ENCODE measurements at places on chromosomes 7 and 10.

GRCh38 chr7:136114966-136115762 lies 138.0 kb upstream of the MTPN start:
- H3K4me1 ChIP-seq, result no peaks in the 10 kb centered on the region
- H3K36me3 ChIP-seq, result no peaks in the 10 kb centered on the region
- H3K4me3 ChIP-seq, result no peak overlapping the region
- DNase-seq, result no peak

GRCh38 chr7:51141451-51142003 lies 175.1 kb downstream of the COBL start:
- no peak overlapping the region for H3K4me3 ChIP-seq
- H3K27me3 ChIP-seq, result no peaks in the 10 kb centered on the region
- H3K27ac ChIP-seq, result no peak overlapping the region
- no peaks in the 10 kb centered on the region for H3K36me3 ChIP-seq

DNA sequence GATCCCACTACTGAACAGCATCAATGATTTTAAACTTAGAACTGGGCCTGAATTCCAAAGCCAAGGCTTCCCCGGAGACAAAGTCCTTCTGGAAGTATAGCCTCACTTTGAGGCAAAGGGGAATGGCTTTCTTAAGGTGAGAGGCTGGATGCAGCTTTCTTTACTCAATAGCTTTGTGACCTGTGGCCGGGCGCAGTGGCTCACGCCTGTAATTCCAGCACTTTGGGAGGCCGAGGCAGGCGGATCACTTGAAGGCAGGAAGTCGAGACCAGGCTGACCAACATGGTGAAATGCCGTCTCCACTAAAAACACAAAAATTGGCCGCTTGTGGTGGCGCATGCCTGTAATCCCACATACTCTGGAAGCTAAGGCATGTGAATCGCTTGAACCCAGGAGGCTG lies 3.2 kb upstream of the FGFR2 start:
- H3K27ac ChIP-seq, result no peak overlapping the region
- no peaks in the 10 kb centered on the region for H3K4me1 ChIP-seq
- H3K36me3 ChIP-seq, result no peaks in the 10 kb centered on the region
- H3K4me3 ChIP-seq, result no peak overlapping the region
- DNase-seq, result no peak

- no peak overlapping the region for H3K4me3 ChIP-seq
- no peaks in the 10 kb centered on the region for H3K4me1 ChIP-seq
- H3K27ac ChIP-seq, result no peak overlapping the region
- no peak for DNase-seq
- H3K27me3 ChIP-seq, result no peaks in the 10 kb centered on the region
These were observed 6.6 kb upstream of the INTS1 start for GRCh38 chr7:1510780-1511154.

All from ovary (tissue), 10 donors.